ENCODE measurements at places on chromosomes 13 and 19.
A peak's percentile ranks its signal among the peaks of the same experiment; 100 is the strongest.

DNA sequence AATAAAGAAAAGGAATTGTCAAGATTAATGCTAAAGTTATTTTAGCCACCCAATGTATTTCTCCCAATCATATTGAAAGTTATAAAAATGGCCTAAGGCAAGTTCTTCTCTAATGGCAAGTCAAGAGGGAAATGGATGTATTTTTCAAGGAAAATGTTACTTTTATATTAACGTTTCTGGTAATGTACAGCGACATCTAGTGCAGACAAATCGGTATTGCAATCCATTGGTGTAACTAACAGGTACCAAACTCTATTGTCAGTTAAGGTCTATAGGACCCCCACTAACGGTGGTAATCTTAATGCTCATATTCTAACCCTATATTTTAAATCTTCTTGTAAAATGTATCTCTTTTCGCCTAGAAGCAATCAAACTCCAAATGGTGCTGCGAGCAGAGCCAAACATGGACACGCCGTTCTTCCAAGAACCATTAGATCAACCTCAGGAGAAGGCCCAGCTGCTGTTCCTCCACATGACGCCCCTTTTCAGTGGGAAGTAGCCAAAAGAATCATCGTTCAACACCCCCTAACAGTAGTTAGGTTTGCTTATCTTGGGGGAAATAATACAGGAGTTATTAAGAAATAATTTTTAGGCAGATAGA lies 98.5 kb upstream of the PABPC3 start:
- DNase-seq, result peak; percentile 14

- DNase-seq, result no peak
These were observed 615.4 kb upstream of the MIR17HG start for GRCh38 chr13:90732049-90732448.

- no peak for DNase-seq
These were observed 892 bp downstream of the TRIR start for GRCh38 chr19:12733369-12734214.

- no peak for DNase-seq
These were observed 7.7 kb downstream of the SMAD9 start for GRCh38 chr13:36912369-36912768.

DNA sequence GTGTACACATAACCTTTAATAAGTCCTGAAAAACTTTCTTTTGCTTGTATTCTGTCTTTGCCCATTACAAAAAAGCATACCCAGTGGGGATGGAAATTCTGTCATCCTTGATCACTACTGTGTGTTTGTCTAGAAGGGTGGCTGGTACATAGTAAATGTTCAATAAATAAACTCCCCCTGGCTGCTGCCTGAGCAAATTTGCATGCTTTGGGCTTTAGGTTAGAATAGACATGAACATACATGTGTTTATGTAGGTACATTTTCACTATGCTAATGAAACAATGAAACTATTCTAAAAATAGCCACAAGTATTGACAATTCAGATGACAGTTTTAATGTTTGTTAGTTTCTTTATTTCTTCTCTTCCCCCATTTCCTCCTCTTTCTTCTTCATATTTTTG lies 36.1 kb downstream of the TNFSF13B start:
- DNase-seq, result no peak

DNA sequence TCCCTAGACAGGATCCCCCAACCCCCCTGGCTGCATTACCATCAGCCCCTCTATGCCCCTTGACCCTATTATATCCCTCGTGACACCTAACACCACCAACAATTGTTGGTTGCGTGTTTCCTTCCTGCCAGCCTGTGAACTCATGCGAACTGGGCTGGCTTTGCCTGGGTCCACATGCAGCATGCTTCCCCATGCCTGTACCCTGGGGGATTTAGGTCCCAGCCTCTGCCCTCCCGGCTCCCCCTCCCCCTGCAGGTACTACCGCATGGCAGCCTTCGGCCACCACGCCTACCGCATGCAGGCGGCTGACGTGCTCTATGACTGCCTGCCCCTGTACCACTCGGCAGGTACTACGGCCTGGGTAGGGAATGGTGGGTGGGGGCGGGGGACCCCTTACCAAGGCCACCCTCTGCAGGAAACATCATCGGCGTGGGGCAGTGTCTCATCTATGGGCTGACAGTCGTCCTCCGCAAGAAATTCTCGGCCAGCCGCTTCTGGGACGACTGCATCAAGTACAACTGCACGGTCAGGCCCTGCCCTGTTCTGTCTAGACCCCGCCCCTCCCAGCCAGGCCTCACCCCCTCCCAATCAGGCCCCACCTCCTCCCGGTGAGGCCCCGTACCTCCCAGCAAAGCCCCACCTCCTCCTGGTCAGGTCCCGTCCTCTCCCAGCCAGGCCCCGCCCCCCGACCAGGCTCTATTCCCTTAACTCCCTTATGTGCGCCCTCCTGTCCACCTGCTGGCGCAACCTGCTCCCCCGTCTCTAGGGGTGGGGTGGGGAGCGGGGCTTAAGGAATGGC lies 18.5 kb downstream of the SLC27A1 start:
- DNase-seq, result no peak

- peak; percentile 82 for DNase-seq
These were observed 885 bp downstream of the TGFB1 start for GRCh38 chr19:41352609-41353465.

Measured in thymus (tissue), 14 donors.